ENCODE measurements at places on chromosomes 2 and 18.

- DNase-seq, result no peak
Observed at GRCh38 chr2:233168445-233168844, 83.0 kb upstream of the ATG16L1 start.

- DNase-seq, result no peak
Observed at GRCh38 chr2:230688490-230688889, 24.2 kb upstream of the CAB39 start.

- DNase-seq, result peak; percentile 93
Observed at GRCh38 chr18:61991201-61991600, 98.4 kb upstream of the RNF152 start.

- peak; percentile 8 for DNase-seq
Observed at GRCh38 chr2:114192362-114192761, 250.1 kb upstream of the DPP10 start.
